A549 treated with DMSO at 1 μM for 4 hours (cell line): ENCODE measurements at places on chromosomes 1 and 21. TPM values are rescaled to one million over a fixed set of nuclear protein-coding genes. Genes with fewer than 3 reads are reported as not detected.

The DISP3 gene
- total RNA-seq, result 0.18 to 0.24 TPM (median 0.21 TPM) in 5 replicates

The TSPAN1 gene
- total RNA-seq, result 1.8 to 2.7 TPM (median 2.3 TPM) in 5 replicates

The ELAVL4 gene
- not detected in 5 replicates for total RNA-seq

The GPA33 gene
- not detected in 5 replicates for total RNA-seq

The KIF26B gene
- 0.02 to 0.14 TPM (median 0.05 TPM) in 5 replicates for total RNA-seq

The RXRG gene
- total RNA-seq, result not detected in 5 replicates
